ENCODE measurements at places on chromosomes 2 and 18. TPM values are rescaled to one million over a fixed set of nuclear protein-coding genes. Genes with fewer than 3 reads are reported as not detected.

OBSL1 gene
- 20.6 TPM for total RNA-seq

IL36B gene
- total RNA-seq: not detected

CDH2 gene
- total RNA-seq: 104 TPM

IL1RL2 gene
- total RNA-seq: not detected

ACSL3 gene
- 94.0 TPM for total RNA-seq

DLX1 gene
- total RNA-seq: not detected

FAM237A gene
- total RNA-seq: not detected

CFC1 gene
- not detected for total RNA-seq

CIB4 gene
- total RNA-seq: not detected

KRTCAP3 gene
- total RNA-seq: not detected

GRCh38 chr2:176085861-176086771 is 2.4 kb upstream of the EVX2 start:
- DNase-seq: no peak

DNA sequence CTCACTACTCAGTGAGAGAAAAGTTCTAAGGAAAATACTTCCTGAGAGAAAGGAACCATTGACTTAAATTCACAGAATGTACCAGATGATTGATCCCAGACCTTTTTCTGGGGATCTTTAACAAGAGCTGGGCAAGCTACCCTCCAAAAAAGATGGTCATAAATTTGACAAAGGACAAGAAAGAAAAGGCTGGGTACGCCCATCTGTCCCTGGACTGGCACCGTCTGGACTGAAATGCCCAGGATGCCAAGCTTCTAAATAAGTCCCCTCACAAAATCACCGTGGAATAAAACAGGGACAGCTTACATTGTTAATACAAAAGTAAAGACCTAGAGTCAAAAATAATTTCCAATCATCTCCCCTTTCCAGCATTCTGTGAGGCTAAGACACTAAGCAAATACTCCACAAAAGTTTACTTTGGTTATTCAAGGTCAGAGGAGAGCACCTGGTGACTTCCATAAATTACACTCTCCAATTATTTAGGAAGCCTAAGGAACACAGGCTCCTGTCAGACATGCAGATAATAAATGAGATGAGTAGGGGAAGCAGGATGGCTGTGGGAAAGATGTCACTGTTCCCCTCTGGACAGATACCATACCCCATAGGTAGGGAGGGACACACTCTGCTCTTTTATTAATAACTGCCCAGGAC is 69.9 kb downstream of the UXS1 start:
- no peak for DNase-seq

- DNase-seq: no peak
Observed at GRCh38 chr2:106339609-106340008, 128.6 kb downstream of the RGPD3 start.

- no peak for DNase-seq
Observed at GRCh38 chr18:35478520-35479435, 19.0 kb downstream of the INO80C start.

DNA sequence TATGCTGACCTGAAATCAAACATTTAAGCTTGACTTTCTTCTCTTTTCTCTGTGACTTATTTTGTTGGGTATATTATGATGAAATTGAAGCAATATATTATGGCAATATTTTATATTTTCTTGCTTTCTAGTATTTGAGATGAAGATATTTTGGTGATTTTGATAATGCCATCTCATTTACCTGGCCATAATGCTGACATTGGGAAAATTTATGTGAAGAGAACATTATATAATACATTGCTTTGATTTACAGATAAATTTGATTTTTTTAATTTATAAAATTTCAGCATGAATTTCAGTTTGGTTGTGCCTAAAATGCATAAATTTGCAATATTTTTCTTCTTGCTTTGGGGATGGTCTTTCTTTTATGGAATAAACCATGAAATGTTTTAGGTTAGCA is 1413.7 kb upstream of the TMEFF2 start:
- no peak for DNase-seq

DNA sequence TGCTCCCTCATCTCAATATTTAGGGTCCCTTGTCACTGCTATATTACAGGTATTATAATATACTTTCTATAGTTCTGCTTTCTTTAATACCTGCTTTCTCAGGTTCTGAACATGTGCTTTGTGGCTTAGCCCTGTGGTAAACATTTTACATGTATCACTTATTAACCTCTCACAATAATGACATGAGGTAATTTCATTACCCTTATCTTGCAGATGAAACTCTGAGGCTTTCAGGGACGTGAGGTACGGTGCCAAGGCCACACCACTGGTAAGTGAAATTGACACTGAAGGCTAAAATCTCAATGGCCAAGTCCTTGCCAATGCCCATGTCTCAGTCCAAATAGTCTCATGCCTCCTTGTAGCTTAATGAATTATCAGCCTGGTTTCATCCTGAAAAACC is 21.7 kb downstream of the LINC00305 start:
- no peak for DNase-seq

GRCh38 chr18:73742957-73743356 is 404.7 kb downstream of the FBXO15 start:
- DNase-seq: no peak

DNA sequence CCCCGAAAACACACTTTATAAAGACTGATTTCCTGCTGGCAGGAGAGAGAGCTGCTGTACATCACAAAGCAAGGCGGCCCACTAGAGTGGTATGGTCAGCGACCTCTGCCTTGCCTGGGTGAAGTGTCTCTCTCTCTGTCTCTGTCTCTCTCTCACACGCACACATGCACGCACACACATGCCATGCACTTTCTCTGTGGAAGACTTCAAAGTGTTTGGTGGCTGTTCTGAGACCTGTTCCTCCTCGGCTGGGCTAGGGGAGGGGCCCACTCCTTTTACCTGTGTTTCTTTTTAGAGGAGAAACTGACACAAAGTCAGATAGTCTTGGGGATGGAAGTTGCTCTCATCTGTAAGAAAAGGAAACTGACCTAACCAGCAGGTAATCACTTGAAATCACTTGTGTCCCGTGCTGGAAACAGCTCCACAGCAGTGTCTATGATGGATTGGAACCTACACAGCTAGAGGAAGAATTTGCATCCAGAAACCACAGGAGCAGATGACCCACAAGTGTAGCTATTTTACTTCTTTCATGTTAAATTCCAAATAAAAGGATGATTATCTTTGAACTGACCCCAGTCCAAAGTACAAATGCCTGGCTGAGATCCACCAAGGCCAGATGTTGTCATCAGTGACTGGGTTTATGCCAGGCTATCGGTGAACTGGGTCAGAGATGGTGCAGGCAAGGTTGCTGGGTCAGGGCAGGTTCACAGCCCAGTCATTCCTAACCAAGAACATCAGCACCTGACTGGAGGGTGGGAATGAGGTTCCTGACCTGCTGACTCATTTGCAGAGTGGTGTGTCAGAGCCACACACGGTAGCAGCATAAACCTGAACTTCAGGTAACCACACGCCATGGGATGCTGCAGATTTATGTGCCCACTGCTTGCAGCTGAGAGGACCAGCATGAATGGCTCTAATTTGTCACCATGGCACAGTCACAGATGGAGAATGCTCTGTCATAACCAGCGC is 63.0 kb downstream of the NPAS2 start:
- no peak for DNase-seq

DNA sequence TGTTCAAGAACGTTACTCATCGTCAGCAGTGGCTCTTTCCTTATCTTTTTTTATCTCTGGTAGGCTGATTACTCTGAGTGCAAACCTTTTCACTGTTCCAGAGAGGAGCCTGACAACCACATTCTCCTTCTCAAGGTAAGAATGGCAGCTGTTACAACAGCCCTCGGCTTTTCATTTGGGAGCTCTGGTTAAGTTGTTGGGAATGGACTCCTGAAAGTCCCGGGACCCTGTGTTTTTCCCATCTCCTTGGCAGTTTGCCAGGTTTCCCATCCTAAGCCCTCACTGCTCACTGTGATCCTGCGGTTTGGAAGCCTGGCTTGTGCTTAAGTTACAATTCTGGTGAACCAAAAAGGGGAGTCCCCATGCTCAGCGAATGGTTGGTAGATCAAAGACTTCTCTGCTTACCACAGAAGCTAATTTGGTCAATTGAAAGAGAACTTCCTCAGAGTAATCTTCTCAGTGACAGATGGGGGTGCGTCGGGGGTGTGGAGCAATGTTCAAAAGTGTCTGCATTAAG is 122.3 kb downstream of the LYPD6B start:
- DNase-seq: no peak

DNA sequence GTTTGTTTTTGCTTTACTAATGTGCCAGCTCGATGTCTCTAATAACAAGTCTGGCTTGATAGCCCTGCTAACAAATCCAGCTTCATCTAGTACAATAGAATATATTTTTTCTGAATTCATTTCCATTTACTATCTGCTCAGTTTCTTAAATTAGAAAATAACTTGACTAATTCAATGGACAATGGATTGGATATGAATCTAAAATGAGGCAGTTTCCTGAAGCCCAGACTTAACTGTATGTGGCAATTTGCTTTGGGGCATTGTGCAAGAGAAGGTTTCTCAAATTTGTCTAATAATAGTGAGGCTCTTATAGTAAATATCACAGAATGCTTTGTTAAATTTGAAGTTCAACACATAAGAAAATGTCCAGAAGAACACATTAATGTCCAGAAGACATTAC is 25.8 kb downstream of the CALCRL start:
- no peak for DNase-seq

DNA sequence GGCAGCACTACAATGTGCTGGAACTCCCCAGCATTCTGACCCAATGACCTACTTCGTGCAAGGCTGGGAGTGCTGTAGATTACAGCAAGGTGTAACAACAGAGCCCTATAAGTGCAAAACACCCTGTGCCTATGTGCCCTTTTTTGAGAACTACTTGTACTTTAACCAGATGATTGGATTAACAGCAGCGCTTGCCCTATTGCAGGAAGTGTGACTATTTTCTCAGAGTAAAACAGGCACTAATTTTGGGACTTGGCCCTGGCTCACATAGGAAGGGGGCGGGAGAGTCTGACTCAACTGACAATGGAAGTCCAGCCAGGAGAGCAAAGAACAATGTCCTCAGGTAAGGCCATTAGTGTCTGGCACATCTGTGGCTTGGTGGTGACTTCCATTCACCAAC is 35.6 kb upstream of the RNF125 start:
- DNase-seq: no peak

GRCh38 chr2:142871396-142871795 is 6.1 kb upstream of the KYNU start:
- DNase-seq: no peak

GRCh38 chr2:88834866-88835265 is 143.4 kb downstream of the RPIA start:
- no peak for DNase-seq

DNA sequence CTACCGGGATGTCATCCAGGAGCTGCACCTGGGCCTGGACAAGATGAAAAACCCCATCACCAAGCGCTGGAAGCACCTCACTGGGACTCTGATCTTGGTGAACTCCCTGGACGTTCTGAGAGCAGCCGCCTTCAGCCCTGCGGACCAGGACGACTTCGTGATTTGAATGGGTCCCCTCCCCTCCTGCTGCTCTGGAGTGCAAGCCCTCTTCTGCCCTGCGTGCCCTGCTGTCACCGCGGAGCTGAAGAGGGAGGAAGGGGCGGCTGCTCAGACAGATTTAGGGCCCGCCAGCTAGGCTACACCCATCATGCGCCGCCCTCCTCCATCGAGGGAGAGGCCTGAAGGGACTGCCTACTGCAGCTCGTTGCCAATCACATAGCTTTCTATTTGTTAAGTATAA is 101.8 kb downstream of the SH3BP4 start:
- DNase-seq: no peak

- no peak for DNase-seq
Observed at GRCh38 chr2:134108113-134108512, 145.8 kb upstream of the MGAT5 start.

DNA sequence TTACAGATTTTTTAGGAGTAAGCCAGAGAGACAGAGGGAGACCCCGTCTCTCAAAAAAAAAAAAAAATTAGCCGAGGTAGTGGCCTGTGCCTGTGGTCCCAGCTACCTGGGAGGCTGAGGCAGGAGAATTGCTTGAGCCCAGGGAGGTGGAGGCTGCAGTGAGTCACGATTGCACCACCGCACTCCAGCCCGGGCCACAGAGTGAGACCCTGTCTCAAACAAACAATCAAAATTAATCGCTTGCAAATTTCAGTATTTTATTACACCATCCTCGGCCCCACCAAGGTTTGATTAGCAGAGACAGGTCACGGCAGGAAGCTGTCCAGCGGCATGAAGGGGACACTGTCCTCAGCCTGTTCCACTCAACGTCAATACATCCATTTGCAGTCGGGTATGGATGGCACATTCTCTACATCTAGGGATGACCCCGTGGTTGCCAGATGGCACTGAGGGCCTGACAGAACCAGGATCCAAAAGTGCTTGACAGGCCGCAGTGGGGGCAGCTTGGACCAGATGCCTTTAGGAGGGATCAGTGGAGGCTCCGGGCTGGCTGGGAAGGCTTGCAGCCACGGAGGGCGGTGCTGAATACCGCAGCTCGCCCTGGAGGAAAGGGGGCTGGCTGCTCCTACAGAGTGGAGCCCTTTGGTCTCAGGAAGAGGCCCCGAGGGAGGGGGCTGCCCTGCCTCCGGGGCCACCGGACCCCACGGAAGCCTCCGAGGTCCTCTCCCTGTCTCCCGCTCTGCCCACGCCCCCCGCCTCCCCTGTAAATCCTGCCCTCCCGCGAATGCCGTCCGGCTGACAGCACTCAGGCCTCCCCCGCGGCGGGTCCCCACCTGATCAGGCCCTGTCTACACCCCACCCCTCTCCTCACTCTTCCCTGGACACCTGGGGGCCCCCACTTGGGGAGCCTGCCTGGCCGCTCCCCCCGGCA is 13.1 kb downstream of the ASPRV1 start:
- no peak for DNase-seq

- no peak for DNase-seq
Observed at GRCh38 chr2:219663116-219663762, 35.8 kb downstream of the SLC4A3 start.

DNA sequence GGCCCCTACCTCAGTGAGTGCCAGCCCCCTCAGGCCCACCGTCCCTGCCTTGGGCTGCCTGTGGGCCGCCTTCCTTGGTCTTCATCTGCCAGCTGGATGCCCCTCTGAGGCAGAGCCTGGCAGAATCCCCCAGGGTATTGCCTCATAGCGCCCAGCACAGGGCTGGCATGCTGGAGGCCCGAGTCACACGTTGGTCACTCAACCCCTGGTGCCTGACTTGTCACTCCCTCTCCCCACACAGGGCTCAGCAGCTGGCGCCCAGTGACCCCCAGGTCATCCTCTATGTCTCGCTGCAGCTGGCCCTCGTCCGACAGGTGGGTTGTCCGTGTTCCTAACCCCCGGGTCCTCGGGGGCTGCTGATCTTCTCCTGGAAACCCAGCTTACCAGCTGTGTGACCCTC is 108.4 kb upstream of the MCFD2 start:
- DNase-seq: no peak

- DNase-seq: no peak
Observed at GRCh38 chr2:40208463-40208862, 243.4 kb downstream of the SLC8A1 start.

GRCh38 chr2:43158259-43158880 is 68.0 kb downstream of the ZFP36L2 start:
- DNase-seq: no peak

Measured in glomerular endothelial cell (primary cell).